ENCODE measurements at places on chromosomes 13 and 19. TPM values are rescaled to one million over a fixed set of nuclear protein-coding genes. Genes with fewer than 3 reads are reported as not detected.
A peak's percentile ranks its signal among the peaks of the same experiment; 100 is the strongest.

- no peak for DNase-seq
Measured at GRCh38 chr13:106566641-106567473, 1.1 kb downstream of the ARGLU1 start.

- DNase-seq = no peak
Measured at GRCh38 chr13:50129081-50129705, 113.9 kb downstream of the KCNRG start.

DNA sequence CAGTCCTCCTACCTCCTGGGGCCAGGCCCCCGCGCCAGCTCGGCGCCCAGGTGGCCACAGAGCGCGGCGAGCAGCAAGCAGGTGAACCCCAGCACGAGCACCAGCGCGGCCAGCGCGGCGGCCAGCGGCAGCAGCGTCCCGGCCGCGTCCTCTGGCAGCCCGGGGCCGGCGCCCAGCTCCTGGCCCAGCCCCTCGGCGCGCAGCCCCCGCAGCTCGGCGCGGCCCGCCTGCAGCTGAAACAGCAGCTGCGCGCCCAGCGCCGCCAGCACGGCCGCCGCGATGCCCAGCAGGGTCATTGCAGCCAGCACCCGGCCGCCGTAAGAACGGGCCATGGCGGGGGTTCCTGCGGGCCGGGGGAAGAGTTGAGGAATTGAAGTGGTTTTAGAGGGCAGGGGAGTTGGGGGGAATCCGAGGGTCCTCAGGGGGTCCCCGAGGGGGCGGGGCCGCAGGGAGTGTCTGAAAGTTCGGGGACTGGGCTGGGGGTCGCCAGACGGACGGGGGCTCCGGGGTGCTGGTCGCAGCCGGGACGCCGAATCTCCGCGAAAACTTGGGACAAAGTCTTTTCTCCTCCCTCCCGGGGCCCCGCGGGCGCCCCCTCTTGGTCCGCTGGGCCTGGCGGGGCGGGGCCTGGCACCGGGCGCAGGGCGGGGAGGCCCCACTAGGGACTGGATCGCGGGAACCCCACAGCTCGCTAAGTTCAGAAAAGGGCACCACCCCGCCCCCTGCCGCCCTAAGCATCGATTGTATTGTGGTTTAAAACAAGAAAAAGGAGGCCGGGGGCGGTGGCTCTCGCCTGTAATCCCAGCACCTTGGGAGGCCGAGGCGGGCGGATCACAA is at the start of gene TMEM221:
TSS of gene TMEM221 (minus strand) at position 538 of the 837 bp plus-strand sequence. CDS start at position 332, 206 bp downstream.
- no peak for DNase-seq

DNA sequence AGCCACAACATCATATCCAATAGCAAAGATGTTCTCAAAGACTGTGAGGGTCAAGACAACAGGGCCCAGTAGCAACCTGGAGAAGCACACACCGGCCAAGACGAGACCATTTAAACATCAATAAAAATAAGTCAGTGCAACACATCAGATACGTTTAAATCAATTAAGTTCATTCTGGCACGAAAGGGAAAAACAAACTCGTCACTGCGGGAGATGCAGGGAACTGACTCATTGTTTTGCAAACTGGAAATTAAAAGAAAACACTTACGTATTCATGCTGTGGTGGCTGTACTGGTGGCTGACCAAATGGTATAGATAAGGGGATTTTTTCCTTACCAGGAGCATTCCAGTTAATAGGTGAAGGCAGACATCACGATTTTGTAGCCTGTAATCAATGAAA is 26.3 kb upstream of the SLC15A1 start:
- peak; percentile 9 for DNase-seq

- DNase-seq = no peak
Measured at GRCh38 chr13:98801626-98802418, 49.4 kb upstream of the SLC15A1 start.

GRCh38 chr19:37867831-37868230 is 38.6 kb downstream of the WDR87 start:
- no peak for DNase-seq

- no peak for DNase-seq
Measured at GRCh38 chr19:53193535-53194222, 521 bp upstream of the ZNF665 start.

GRCh38 chr19:40104754-40105153 is 14.0 kb upstream of the ZNF780A start:
- no peak for DNase-seq

DNA sequence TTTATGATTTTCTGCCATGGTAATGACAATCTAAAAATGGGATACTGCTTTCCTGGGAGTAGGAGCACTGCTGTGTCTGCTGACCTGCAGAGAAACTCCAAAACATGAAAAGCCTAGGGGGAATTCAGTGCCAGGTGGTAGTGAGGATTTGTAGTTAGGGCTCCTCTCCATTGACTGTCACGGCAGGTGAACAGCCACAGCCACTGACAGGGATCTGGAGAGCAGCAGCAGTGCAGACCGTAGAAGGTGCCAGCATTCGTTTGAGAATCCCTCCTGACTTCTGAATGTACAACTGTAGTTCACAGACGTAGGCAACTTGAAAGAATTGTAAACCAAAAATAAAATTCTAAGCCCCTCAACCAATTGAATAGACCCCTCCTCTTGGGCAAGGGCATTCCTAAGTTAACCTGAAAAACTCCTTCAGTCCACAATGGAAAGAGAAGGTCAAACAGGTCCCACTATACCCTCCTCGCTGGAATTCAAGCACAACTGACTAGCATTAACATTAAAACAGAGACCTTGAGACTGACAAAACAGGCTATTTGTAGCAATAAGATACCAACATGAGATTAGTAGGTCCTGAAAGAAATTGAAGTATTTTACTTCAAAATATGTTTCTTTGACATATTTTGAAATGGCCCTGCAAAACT is 1328.8 kb downstream of the OLFM4 start:
- no peak for DNase-seq

DNA sequence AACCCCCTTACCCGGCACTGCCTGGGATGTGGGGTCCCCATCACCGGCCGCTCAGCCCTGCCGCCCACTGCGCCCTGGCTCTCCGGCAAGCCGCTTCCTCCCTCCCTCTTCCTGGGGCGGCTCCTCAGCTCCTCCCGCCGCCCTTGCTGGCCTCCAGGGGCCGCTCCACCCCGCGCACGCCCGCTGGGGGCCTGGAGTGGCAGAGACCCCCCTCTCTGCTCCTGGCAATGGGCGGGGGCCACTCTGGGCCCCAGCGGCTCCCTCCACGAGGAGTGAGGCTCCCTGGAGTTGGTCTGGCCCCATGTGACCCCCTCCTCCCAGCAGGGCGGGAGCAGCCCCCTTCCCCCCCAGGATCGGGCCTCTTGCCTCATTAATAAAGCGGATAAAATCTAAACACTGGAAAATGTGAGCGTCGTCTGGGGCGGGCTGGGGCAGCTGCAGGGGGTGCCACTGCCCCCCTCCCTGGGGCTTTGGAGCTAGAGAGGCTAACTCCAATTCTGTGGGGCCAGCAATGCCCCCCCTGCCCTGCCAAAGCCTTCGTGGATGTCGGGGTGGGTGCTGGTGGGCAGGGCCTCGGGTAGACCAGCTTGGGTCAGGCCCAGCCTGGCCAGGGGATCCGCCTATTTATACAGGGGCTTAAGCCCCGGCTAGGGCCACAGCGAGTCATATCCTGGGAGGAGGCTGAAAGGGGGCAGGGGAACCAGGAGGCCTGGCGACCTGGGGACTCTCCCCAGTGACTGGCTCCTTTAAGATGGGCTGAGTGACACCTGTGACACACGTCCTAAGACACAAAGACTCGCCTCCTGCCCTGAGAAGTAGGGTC is at the start of gene PTGER1:
TSS of gene PTGER1 (minus strand) at position 104 of the 823 bp plus-strand sequence. CDS start 1,034 bp downstream, outside the sequence.
- no peak for DNase-seq

GRCh38 chr13:82298106-82298505 is 1584.2 kb downstream of the SLITRK1 start:
- no peak for DNase-seq

DNA sequence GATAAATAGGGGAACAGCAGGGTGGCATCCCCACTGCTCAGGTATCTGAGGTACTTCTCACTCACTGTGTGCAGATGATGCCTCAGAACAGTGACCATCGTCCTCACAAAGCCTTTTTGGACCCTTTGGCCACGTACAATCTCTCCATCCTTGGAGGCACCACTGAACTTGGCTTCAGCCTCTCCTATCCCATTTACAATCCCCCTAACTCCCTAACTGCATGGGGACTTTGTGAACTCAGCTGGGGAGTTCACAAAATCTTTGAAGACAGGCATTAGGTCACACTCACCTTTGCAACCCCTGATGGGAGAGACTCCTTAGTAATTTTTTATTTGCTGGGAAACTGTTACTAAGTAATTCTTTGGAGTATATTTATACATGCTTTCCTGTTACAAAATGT is 60.8 kb downstream of the TBC1D4 start:
- DNase-seq = no peak

- DNase-seq = no peak
Measured at GRCh38 chr19:49333418-49333805, 1.8 kb upstream of the CD37 start.

GRCh38 chr19:13856497-13856896 is 20.4 kb upstream of the NANOS3 start:
- no peak for DNase-seq

GRCh38 chr13:112079696-112080095 is 12.7 kb downstream of the SOX1 start:
- DNase-seq = no peak

DNA sequence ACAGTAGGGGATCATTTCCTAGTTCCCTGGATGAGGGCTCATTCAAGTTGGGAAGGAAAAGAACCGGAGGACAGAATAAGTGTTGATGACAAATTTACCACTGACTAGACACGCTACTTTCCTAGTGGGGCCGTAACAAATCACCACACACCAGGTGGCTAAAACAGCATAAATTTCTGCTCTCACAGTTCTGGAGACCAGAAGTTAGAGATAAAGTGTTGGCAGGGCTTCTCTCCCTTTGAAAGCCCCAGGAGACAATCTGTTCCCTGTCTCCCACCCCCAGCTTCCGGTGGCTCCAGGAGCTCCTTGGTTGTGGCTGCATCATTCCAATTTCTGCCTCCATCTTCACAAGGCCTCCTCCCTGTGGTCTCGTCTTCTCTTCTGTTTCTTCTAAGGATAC is 65.4 kb upstream of the ARGLU1 start:
- DNase-seq = no peak

GRCh38 chr13:30268673-30269072 is 38.7 kb downstream of the KATNAL1 start:
- no peak for DNase-seq

DNA sequence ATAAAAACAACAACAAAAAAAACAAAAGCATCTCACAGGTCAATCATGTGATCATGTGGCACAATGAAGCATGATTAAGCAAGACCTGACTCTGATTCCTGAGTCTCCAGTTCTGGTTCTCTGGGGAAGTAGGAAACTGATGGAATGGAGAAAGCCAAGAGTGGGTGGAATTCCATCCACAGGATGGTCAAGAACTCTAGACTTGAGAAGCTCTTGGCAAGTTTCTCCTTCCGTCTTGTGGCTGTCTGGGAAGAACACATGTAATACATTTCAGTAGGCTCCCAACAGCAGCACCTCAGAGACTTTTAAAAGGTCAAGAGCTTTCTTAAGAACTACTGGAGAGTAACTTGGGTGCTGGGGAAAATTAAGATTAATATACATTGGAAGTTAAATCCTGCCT is 78.6 kb upstream of the TSHZ3 start:
- no peak for DNase-seq

DNA sequence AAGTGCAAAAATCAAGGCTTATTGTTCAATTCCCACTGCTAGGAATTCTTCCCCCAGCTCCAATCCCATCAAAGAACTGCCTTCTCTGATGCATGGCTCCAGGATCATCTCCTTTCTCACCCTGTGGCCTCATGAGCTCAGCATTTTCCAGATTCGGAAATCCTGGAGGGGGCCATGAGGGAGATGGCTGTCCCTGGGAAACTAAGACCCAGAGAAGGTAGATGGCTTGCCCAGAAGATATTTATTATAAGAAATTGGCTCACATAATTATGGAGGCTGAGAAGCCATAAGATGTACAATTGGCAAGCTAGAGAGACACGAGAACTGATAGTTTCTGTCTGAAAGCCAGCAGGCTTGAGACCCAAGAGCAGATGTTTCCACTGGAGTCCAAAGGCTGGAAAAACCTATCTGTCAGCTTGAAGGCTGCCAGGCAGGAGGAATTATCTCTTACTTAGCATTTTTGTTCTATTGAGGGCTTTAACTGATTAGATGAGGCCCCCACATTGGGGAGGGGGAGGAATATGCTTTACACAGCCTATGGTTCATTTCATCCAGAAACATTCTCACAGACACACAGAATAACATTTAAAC is 58.6 kb downstream of the GADD45B start:
- DNase-seq = no peak

DNA sequence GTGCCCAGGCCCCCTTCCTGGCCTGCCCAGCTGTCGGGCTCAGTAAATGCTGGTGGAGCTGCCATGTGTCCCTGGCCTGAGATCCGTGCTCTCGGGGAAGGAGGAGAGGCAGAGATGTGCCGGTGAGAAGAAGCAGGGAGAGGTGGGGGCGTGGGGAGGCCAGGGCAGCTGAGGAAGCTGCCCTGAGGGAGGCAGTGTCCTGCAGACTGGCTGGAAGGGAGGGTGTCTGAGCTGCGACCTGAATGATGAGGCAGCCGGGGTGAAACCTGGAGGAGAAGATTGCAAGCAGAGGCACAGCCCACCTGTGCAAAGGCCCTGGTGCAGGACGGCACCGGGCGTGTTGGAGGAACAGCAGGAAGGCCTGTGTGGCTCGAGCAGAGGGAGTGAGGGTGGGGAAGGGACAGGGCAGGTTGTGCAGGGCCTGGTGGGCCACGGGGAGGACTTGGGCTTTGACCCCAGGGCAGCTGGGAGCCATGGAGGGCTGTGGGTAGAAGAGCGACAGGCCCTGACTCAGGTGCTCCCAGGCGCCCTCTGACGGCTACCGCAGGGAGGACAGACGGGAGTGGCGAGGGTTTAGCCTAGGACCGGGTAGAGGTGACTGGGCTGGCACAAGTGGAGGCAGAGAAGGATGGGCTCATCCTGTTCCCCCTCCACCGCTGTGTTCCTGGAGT is 14.0 kb upstream of the CELF5 start:
- no peak for DNase-seq

DNA sequence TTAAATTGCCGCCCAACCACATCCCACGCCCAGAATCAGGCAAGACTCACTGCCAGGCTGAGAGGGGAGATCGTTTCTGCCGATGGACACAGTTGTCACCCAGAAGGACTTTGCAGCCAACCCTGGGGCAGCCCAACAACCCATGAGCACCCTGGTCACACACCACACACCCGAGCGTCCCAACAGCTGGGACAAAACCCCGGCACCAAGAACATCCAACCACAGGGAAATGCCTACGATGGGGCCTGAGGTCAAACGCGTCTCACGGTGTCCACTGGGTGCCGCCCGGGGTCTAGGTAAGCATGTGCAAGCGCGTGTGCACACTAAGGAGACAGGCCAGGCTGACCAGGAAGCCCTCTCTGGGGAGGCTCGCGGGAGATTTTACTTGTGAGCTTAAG is 13.0 kb downstream of the LMNB2 start:
- no peak for DNase-seq

The TJP3 gene
- 1.7 TPM for total RNA-seq

The FAAP24 gene
- total RNA-seq = 1.7 TPM

The CCDC169 gene
- 7.3 TPM for total RNA-seq

The SNRNP70 gene
- 135 TPM for total RNA-seq

The LRRC25 gene
- total RNA-seq = 0.08 TPM

The ERFL gene
- total RNA-seq = not detected

The PALM3 gene
- not detected for total RNA-seq

The ZNF665 gene
- total RNA-seq = 5.8 TPM

The PAK4 gene
- total RNA-seq = 23.7 TPM

The DZIP1 gene
- total RNA-seq = 25.3 TPM

The FIZ1 gene
- total RNA-seq = 9.4 TPM

The NXNL1 gene
- not detected for total RNA-seq

The TYROBP gene
- 1.1 TPM for total RNA-seq

The SLC27A5 gene
- total RNA-seq = 14.1 TPM

The PRR19 gene
- total RNA-seq = 0.92 TPM

The ATXN8OS gene
- not detected for total RNA-seq

The OR7A5 gene
- not detected for total RNA-seq

The IGFL1 gene
- total RNA-seq = not detected

All from kidney epithelial cell (primary cell).